ENCODE measurements at places on chromosomes 2 and 18. TPM values are rescaled to one million over a fixed set of nuclear protein-coding genes. Genes with fewer than 3 reads are reported as not detected.

DNA sequence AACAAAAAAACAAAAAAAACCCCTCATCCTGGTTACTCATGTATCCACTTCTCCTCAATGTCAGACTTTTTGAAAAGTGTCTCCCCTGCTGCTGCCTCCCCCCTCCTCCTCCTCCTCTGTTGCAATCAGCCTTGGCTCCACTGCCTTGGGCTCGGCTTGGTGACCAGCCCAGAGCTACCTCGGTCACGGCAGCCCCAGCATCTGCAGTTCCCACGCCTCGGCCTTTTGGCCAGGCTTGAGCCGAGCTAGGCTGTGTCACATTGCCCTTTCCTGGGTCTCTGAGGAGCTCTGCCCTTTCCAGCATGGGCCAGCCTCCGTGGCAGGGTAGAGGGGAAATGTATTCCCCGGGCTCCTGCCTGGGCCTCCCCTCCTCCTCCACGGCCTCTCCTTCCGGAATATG, 22.7 kb upstream of the INHBB start:
- DNase-seq = no peak

Gene MYCN
- 0.68 TPM for total RNA-seq

DNA sequence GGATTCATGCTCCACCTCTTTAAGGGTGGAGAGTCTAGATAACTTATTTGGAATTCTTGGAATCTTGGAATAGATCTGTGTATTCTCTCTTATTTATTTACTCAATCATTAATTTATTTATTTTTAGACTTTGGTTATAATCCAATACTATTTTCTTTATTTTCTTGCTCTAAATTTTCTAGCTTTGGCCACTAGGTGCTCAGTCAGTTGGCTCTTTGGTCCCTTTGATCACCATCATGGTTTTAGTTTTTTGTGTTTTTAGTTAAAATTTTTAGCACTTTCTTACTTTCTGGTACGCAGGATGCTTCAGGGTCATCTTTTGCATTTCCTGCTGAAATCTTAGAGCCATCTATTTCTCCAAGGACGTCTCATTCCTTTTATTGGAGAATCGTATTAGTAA, 5.2 kb upstream of the PLEK start:
- no peak for DNase-seq

DNA sequence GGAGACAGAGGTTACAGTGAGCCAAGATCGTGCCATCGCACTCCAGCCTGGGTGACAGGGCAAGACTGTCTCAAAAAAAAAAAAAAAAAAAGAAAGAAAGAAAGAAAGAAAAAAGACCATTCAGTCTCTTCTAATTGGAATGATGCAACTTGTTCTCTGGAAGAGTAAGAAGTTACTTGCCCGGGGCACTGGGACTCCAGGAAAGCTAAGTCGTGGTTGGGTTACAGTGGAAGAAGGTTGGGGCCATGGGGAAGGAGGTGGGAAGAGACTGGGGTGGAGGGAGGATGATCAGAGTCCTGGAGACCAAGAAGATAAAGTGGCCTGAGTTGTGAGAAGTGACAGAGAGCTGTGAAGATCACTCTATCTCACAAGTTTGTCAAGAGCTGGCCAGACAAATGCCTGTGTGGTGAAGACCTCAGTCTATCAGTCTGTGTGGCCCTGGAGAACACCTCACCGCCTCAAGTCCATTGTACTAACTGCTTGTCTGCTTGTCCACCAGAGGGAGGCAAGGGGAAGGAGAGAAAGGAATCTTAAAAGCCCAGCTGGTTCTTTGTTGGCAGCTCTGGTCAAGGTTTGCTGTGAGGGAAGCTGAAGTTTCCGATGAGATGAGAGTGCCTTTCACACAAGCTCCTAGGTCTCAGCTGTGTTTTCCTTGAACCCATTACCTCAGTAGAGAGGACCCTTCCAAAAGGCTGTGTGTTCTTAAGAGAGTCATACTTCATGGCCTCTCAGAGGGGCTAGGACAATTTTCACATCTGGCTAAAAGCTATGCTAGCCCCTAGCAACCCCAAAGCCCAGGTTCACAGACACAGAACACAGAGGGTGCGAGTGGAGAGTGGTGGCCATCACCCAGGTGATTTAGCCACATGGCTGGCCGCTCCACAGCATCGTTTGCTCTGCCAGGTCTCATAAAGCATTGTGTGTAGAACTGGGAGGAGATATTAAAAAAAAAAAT, 72.0 kb upstream of the TMEM178A start:
- DNase-seq = no peak

Gene TDRD15
- not detected for total RNA-seq

GRCh38 chr18:53784253-53784652, 440.2 kb downstream of the MBD2 start:
- DNase-seq = no peak

- no peak for DNase-seq
Measured at GRCh38 chr18:24819141-24819890, 358.9 kb downstream of the HRH4 start.

- DNase-seq = no peak
Measured at GRCh38 chr2:99928470-99929053, 213.8 kb downstream of the AFF3 start.

DNA sequence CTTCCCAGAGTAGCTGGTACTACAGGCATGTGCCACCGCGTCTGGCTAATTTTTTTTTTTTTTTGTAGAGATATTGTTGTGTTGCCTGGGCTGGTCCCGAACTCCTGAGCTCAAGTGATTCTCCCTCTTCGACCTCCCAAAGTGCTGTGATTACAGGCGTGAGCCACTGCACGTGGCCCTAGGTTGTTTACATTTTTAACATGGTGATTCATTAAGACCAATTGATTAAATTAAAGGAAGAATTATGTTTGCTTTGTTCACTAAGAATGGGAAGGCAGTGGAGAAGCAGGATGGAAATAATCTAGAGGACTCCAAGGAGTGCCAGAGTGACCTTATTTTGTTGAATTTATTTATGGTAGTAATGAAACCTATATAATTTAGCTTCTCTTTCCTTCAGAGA, 7.5 kb downstream of the LCLAT1 start:
- DNase-seq = no peak

- no peak for DNase-seq
Measured at GRCh38 chr2:160397530-160397865, 96.1 kb downstream of the RBMS1 start.

- peak; percentile 76 for DNase-seq
Measured at GRCh38 chr2:73981081-73982001, 3.4 kb upstream of the TET3 start.

DNA sequence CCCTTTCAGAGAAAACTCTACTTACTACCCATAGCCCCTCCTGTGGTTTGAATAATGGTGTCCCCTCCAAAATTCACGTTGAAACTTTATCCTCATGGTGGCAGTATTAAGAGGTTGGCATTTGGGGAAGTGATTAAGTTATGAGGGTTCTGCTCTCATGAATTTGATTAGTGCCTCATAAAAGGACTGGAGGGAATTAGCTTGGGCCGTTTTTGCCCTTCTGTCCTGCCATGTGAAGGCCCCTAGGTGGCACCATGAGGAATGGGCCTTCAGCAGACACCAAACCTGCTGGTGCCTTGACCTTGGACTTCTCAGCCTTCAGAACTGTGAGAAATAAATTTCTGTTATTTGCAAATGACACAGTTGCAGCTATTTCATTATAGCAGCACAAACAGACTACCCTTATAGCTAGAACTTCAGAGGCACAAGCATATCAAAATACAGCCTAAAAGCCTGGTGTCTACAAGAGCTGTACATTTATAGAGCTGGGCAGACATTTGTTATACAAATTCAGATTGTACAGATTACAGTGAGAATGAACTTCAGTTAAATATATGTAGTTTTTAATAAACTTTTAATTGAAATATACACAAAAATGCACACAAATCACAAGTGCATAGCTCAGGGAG, 2.6 kb upstream of the PTPN2 start:
- no peak for DNase-seq

DNA sequence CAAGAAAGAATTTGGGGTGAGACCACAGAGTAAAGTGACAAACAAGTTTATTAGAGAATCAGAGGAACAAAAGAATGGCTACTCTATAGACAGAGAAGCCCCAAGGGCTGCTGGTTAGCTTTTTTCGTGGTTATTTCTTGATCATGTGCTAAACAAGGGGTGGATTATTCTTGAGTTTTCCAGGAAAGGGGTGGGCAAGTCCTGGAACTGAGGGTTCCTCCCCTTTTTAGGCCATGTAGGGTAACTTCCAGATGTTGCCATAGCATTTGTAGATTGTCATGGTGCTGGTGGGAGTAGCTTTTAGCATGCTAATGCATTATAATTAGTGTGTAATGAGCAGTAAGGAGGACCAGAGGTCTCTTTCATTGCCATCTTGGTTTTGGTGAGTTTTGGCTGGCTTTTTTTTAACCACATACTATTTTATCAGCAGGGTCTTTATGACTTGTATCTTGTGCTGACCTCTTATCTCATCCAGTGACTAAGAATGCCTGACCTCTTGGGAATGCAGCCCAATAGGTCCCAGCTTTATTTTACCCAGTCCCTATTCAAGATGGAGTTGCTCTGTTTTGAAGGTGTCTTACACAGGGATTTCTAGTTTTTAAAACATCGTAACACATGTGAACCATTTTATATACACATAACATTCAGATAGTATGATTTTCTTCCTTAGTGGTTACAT, 77.8 kb downstream of the MYO1B start:
- DNase-seq = no peak

Data from lower lobe of right lung (tissue), 2 donors.